Effector CD4-positive, alpha-beta T cell (primary cell): ENCODE measurements at places on chromosomes 2 and 18.

DNA sequence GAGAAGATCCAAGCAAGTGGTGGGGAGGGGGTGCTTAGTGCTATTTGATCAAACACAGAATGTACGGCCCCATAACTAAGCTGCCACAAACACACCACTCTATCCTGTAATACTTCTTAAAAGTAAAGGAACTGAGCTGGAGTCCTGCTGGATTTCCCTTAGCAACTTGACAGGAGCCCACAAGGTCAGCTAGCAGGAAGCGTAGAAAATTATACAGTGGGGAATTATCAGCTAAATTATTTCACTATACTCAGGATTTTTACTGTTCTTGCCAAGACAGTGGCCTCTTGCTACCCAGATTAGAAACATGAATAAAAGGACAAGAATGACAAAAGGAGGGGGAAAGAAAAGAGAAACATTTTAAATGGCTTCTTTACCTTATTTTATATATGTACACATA, 217.1 kb downstream of the ZNF521 start:
- DNase-seq, result no peak

DNA sequence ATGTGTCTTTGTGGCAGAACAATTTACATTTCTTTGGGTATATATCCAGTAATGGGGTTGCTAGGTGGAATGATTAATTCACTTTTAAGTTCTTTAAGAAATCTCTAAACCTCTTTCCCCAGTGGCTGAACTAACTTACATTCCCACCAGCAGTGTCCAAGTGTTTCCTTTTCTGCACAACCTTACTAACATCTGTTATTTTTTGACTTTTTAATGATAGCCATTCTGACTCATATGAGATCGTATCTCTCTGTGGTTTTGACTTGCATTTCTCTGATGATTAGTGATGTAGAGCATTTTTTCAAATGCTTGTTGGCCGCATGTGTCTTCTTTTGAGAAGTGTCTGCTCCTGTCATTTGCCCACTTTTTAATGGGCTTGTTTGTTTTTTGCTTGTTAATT, 43.1 kb upstream of the PTH2R start:
- no peak for DNase-seq

GRCh38 chr18:24456549-24456948, 3.9 kb upstream of the HRH4 start:
- no peak for DNase-seq

GRCh38 chr2:20567926-20568179, 83.0 kb downstream of the HS1BP3 start:
- no peak for DNase-seq

- no peak for DNase-seq
These were observed 422.3 kb upstream of the CELF4 start for GRCh38 chr18:37987901-37988300.

DNA sequence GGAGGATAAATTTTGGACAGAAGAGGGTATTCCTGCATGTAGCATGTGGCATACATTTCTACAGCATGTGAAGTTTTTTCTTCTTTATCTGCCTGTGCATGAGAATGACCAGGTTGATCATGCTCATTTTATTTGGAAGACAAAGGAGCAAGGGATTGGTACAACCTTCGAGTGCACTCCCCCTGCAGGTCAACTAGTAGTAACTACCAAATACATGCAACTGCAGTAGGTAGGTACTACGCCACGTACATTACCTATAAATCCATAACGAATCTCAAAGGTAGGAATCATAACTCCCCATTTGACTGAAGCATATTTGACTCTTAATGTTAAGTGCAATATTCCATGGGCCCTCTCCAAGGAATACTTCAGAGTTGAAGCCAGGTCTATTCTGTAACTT, 763.9 kb downstream of the TSN start:
- no peak for DNase-seq

DNA sequence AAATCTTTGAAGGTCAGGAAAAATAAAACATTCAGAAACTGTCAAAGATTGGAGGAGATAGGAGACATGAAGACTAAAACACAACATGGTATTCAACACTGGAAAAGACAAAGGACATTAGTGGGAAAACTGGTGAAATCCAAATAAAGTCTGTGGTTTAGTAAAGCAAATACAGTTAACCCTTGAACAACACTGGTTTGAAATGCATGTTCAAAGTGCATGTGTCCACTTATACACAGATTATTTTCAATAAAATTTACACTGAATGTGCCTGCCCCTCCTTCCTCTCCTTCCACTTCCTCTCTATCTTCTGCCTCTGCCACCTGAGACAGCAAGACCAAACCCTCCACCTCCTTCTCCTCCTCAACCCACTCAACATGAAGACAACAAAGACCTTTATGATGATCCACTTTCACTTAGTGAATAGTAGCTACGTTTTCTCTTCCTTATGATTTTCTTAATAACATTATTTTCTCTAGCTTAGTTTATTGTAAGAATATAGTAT, 14.5 kb downstream of the OLA1 start:
- no peak for DNase-seq

- DNase-seq, result no peak
These were observed 105.9 kb downstream of the SRBD1 start for GRCh38 chr2:45505138-45505537.

DNA sequence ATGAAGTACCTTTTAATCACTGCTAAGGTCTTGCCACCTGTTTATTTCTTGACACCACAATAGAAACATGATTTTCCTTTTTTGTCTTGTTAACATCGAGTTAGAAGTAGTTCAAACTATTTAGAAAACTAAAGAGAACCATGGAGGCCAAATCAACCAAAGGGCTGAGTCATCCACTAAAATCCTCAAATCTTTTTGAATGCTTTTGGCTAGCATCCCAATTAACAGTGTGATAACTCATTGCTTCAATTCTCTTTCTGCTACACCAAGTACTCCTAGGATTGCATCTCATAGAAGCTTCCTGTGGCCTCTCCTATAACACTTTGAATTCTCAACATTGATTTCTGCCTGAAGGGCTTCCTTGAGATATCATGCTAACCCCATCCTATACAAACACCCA, 159.9 kb upstream of the MMADHC start:
- DNase-seq, result no peak

DNA sequence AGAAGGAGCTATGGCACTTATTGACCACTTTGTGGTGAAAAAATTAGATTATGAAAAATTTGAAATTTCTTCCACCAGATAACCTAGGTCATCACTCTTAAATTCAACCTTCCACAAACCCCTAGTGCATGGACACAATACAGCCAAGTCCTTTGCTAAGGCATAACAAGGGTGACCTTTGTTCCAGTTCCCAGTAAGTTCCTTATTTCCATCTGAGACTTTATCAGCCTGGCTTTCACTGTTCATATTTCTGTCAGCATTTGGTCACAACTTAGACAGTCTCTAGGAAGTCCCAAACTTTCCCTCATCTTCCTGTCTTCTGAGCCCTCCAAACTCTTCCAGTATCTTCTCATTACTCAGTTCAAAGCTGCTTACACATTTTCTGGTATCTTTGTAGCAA, 132.5 kb downstream of the TRABD2A start:
- no peak for DNase-seq

DNA sequence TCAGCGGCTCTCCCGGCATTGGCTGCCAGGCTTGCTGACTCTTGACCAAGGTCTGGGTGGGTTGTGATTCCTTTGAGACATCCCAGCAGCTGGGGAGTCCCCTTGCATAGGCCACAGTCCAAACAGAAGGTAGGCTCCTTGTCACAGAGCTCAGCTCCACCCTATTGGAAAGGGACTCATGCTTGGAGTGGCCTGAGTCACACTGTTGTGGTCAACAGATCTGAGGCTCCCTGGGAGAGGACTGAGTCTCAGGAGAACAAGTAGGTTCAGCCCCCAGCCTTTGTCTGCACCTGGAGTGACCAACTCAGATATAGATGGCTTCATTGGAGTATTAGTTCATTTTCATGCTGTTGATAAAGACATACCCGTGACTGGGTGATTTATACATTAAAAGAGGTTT, 32.1 kb upstream of the SH3BP4 start:
- DNase-seq, result no peak

GRCh38 chr2:3895021-3895420, 191.6 kb downstream of the DCDC2C start:
- no peak for DNase-seq

GRCh38 chr2:99325384-99325783, 10.7 kb downstream of the TXNDC9 start:
- DNase-seq, result no peak
